Jurkat, Clone E6-1 (cell line): ENCODE measurements at places on chromosomes 6 and 20.

- DNase-seq = no peak
These were observed 15.6 kb upstream of the CBFA2T2 start for GRCh38 chr20:33474097-33474873.

GRCh38 chr6:156851454-156851921 is 74.3 kb downstream of the ARID1B start:
- DNase-seq = no peak

GRCh38 chr20:20463933-20464374 is 96.0 kb downstream of the INSM1 start:
- DNase-seq = no peak

- DNase-seq = no peak
These were observed 122.6 kb downstream of the SGK1 start for GRCh38 chr6:134195164-134195906.

DNA sequence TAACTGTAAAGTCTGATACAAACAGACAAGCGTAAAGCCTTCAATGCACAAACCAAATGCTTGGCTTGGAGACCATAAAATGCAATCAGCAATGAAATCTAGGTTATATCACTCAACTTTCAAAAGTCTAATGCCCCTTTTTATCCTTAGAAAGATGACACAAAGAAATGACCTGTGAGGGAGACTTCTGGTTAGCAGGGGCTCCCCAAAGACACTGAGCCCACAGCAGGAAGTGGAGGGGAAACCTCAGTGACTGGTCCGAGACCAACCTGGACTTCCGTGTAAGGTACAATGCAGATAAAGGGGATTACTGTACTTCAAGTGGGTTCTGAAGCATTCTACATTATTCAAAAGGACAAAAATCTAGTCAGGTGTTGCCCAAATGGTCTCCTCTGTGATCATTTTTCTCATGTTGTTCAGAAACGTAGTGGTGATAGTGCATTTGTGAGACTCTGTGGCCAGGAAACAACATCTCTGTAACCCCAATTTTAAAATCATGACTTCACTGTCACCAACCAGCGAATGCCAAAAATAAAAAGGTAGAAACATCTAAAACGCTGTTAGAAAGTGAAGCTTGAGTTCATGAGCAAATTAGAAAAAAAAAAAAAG is 88.2 kb downstream of the HIVEP2 start:
- no peak for DNase-seq

- no peak for DNase-seq
These were observed 6.9 kb upstream of the IYD start for GRCh38 chr6:150361876-150362275.

DNA sequence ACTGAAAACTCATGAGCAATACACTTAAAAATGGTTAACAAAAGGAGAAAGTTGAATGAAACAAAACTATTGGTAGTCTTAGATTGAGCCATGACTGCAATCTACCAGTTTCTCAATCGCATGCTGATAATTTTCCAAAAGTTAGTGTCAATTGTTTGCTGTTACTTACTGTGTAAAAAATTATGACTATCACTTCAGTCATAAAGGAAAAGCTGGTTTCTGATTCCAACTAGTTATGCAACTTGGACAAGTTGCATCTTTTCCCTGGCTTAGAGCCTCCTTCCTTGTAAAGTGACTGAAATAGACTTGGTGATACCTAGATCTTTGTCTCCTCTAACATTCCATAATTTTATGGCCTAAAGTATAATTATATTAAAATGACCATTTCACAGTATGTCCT is 88.3 kb upstream of the PAK5 start:
- no peak for DNase-seq

GRCh38 chr6:136763255-136763654 is 29.0 kb downstream of the MAP3K5 start:
- DNase-seq = no peak

DNA sequence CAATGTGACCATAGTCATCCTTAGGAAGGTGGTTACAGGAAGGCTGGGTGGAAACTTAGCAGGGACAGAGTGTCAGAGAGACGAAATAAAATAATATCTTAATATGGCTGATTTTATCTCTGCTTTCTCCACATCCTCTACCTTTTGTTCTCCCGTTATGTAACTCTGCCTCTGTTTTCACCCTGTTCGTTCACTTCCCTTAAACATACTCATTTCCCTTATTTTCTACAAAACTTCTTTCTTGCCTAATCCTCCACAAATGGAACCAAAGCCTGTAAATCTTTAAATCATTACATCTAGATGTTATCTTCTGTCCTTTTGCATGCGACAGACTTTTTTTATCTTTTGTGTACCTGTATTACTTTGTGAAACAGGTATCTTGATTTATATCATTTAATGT is 23.3 kb upstream of the CRIP3 start:
- no peak for DNase-seq

GRCh38 chr6:134422426-134423231 is 104.7 kb upstream of the SGK1 start:
- DNase-seq = no peak

GRCh38 chr6:160319246-160319645 is 28.9 kb upstream of the SLC22A3 start:
- no peak for DNase-seq
